Stimulated activated naive B cell treated with anti-CD40 and anti-IgM and Interleukin-4, amounts not matched to agents 10 μg/mL and 1 μg/mL and 100 μg/mL, for 72 hours (primary cell): ENCODE measurements at places on chromosomes 12 and 14.
A peak's percentile ranks its signal among the peaks of the same experiment; 100 is the strongest.

GRCh38 chr12:91741932-91742331 lies 403.7 kb downstream of the BTG1 start:
- no peaks in the 10 kb centered on the region for H3K36me3 ChIP-seq
- DNase-seq: no peak
- H3K4me3 ChIP-seq: no peak overlapping the region
- peaks cover 22% of the 10 kb centered on the region for H3K27me3 ChIP-seq
- H3K4me1 ChIP-seq: no peaks in the 10 kb centered on the region
- no peak overlapping the region for H3K27ac ChIP-seq

DNA sequence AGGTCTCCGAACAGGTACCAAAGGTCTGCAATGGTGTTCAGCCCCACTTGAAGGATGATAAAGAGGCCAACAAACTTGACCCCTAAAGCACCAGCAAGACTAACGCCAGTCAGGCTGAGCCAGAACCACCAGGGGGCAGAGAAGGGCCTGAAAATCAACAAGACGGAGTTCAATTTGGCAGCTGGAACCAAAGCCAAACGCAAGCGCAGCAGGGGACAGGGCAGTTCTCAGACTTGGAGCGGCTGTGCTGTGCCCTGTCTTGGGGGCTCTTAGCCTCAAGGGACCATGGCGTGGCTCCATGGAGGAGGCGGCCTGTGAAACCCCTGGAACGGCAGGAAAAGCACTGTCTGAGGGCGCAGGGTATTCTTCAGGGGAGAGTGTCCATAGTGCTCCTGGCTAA lies 19.6 kb downstream of the POMT2 start:
- no peak overlapping the region for H3K27ac ChIP-seq
- no peaks in the 10 kb centered on the region for H3K27me3 ChIP-seq
- H3K36me3 ChIP-seq: peaks cover 31% of the 10 kb centered on the region
- peak; percentile 41 for DNase-seq

DNA sequence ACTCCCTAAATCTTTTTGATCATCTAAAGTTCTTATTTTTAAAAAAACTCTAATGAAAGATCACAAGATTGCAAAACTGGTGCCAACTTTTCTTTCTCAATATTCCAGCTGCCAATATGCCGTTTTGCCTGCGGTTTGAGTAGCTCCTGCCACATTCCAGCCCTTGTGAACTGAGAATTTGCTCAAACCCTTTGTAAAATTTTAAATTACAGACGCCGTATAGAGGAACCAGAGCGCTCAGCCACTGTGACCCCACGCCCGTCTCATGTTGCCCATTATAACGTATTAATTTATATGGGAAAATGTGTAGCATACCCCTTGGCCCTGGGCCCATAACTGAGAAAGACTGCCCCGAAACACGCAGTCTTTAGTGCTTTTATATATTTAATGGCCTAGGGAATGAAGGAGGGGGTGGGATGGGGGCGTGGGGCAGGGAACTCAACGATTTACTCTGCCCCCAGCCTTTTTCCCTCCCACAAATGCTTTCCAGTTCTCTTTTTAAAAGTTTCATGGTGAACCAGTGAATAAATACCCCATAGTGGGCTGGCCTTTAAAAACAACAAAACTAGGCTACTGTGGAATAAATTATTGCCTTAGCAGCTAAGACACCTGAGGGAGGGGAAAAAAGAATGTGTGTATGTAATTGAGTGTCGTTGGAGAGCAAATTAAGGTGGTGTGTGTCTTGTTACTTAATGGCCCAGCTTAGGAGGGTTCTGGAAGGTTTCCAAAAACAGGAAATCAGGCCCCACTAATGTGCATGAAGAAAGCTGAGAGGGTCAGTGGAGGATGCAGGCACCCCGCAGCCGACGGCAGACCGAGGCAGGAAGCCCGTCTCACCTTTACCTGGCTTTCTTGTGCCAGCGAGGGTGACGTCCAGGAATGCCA lies 45.7 kb upstream of the RFLNA start:
- peaks cover 2% of the 10 kb centered on the region for H3K36me3 ChIP-seq
- H3K27ac ChIP-seq: no peak overlapping the region
- no peak overlapping the region for H3K4me3 ChIP-seq
- no peak for DNase-seq
- H3K27me3 ChIP-seq: no peaks in the 10 kb centered on the region

DNA sequence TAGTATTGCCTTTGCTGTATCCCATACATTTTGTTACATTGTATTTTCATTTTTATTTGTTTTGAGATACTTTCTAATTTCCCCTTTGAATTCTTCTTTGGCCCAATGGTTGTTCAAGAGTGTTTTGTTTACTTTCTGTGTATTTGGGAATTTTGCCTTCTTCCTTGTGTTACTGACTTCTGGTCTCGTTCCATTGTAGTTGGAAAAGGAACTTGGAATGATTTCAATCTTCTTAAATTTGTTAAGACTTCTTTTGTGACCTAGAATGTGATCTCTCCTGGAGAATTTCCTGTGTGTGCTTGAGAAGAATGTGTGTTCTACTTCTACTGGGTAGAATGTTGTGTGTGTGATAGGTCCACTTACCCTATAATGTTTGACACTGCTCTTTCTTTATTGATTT lies 304.4 kb upstream of the RTL1 start:
- peaks cover 11% of the 10 kb centered on the region for H3K36me3 ChIP-seq
- DNase-seq: no peak
- no peaks in the 10 kb centered on the region for H3K27me3 ChIP-seq
- H3K27ac ChIP-seq: no peak overlapping the region
- no peak overlapping the region for H3K4me3 ChIP-seq
- no peaks in the 10 kb centered on the region for H3K4me1 ChIP-seq

- no peaks in the 10 kb centered on the region for H3K36me3 ChIP-seq
- no peaks in the 10 kb centered on the region for H3K4me1 ChIP-seq
- H3K4me3 ChIP-seq: no peak overlapping the region
- no peak overlapping the region for H3K27ac ChIP-seq
- DNase-seq: no peak
Measured at GRCh38 chr14:98070536-98070935, 1201.5 kb downstream of the BCL11B start.

DNA sequence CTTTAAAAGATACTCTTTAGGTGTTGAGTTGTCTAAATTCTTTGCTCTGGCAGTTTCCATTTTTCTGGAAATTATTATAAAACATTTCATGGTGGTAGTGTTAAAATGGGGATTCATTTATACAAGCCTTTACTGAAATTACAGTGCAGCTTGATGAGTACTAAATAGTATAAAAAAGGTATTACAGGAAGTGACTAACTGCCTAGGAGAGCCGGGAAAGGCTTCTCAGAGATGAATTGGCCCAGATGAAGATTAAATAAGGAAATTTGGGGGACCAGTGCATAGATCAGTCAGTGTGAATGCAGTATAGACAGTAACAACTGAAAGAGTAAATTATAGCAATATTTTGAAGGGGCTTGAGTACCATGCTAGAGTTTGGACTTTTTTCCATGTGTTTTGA lies 7.5 kb downstream of the PSMA6 start:
- H3K4me1 ChIP-seq: peaks cover 37% of the 10 kb centered on the region
- no peak for DNase-seq
- no peak overlapping the region for H3K27ac ChIP-seq
- no peak overlapping the region for H3K4me3 ChIP-seq
- H3K27me3 ChIP-seq: no peaks in the 10 kb centered on the region
- H3K36me3 ChIP-seq: peaks cover 37% of the 10 kb centered on the region
